ENCODE measurements at places on chromosomes 1 and 21.

DNA sequence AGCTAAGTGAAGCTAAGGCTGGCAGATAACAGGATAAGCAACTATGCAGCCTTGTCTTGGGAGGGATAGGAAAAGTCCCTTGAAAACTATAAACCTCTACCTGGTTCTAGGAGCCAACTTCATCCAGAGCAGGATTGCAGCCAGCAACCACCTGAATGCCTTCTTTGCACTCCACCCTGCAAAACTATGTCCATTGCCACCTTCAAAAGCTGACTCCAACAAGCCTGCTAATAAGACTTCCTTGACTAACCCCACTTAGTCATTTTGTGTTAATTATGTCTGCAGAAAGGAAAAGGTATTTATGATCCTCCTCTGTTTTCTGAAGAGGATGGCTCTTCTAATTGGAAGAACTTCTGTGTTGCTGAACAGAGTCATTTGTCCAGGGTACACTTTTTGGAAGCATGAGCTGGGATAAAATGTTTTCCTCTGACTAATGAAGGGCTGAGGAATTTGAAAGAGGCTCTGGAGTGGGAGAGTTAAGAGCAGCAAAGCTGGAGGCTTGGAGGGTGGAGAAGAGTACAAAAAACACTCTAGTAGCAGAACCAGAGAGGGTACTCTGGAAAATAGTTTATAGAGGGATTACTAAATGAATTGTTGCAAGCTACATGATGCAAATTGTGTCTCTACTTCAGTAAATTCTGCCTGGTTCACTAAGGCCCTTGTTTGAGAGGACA is 9.6 kb upstream of the RIMKLA start:
- DNase-seq: no peak

DNA sequence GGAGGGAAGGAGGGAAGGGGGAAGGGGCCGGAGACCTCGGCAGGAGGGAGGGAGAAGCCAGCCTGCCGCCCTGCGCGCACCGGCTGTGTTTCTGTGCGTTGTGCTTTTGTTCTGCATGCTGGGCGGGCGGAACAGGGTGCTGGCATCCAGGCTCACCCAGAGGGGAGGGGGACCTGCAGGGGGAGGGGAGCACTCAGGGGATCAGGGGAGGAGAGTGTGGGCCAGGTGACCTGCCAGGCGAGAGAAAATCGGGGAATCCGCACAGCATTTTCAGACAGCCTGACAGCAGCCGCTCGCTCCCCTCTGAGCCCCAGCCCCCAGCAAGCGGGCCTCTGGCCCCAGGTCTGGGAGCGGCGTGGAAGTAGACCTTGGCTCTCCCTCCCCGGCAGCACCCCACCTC is 54.7 kb downstream of the RIPK4 start:
- DNase-seq: no peak

DNA sequence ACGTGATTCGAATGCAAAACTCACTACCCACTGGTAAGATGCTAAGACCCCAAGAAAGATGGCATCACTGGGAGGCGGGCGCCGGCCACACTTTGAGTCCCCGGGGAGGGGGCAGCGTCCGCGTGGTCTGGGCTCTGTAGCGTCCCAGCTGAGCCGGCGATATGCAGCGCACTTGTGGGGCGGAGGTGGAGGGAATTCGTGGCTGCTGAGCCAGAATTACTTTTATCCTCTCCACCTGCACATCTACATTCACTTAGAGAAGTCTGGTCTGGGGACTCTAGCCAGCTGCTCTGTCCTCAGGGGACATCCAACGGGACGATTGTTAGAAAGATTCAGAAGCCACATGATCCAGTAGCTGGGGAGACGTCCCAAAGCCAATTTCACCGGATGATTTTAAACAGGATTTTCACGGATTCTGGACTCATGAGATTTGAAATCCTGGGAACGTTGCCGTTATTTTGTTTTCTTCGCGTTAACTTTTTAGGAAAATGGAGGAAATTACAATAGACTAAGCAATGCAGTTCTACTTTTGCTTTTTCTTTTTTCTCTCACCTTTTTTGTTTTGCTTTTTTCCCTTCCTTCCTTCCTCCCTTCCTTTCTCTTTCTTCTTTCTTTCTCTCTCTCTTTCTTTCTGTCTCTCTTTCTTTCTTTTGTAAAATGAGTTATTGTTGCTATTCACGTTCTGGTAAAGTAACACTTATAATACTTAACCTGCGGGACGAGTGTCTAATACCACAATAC is 1.3 kb downstream of the JAM2 start:
- no peak for DNase-seq

DNA sequence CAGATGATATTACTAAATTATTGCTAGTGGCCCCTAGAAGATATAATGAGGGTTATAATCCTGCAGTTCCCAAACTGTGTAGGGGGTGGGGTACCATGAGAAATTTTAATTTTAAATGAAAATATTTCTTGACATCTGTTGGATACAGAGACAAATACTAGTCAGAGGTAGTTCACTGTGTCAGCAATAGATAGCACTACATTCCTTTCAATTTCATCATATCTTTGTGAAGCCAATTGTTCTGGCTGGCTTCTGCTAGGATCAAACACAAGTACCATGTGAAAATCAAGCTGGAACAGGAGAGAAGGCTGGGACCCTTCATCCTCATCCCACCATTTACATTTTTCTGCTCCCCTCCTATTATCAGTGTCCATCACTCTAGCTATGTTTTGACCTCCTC is 208.1 kb downstream of the USH2A start:
- no peak for DNase-seq

DNA sequence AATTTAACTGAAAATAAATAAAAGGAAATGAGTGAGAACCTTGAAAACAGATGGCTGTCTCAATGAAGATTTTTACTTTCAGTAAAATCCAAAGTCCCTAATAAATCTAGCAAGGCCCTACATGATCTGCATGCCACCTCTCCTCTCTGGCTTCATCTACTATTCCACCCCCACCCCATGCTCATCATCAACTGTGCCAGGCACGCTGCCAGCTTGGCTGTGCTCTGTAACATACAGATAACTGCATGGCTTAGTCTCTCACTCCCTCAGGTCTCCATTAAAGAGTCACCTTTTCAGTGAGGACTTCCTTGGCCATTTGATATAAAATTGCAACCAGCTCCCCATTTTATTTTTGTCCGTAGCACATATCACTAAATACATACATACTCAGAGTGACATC is 26.7 kb downstream of the RGSL1 start:
- DNase-seq: no peak

GRCh38 chr1:78715181-78715661 is 65.6 kb downstream of the IFI44 start:
- no peak for DNase-seq

GRCh38 chr1:66217021-66217420 is 316.9 kb upstream of the SGIP1 start:
- no peak for DNase-seq

DNA sequence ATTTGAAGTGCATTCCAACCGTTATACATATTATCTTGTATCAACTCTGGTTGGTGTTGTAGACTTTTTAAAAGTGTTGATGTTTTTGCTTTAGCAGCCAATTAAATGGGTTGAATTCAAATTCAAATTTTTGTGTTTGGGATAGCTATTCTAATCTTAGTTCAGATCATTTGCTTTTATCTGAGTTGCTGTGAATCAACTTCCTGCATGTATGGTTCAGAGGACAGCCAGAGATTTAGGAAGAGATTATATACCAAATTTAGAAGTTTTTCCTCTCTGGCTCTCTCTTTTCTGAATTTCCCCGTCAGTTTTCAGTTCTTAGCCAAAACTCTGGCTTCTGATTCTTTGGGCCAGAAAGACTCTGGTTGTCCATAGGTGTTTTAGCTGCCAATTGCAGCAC is 415.5 kb downstream of the NUF2 start:
- DNase-seq: no peak

GRCh38 chr1:20191266-20191825 is 5.0 kb upstream of the PLA2G2C start:
- DNase-seq: no peak

- no peak for DNase-seq
These were observed 19.6 kb downstream of the PARS2 start for GRCh38 chr1:54744696-54745095.

DNA sequence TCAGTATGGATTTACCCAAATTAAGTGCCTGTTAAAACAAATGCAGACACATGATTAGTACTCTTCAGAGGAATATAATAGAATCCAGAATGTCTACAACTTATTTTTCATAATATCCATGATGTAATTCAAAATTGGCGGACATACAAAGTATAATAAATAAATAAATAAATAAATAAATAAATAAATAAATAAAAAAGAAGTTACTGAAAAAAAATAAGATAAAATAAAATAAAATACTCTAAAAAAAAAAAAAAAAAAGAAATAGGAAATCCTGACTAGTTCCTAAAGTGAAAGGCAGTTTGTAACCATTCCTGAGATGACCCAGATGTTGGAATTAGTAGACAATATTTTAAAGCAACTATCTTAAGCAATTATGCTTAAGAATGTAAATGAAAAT is 219.0 kb upstream of the SPAG17 start:
- DNase-seq: no peak

DNA sequence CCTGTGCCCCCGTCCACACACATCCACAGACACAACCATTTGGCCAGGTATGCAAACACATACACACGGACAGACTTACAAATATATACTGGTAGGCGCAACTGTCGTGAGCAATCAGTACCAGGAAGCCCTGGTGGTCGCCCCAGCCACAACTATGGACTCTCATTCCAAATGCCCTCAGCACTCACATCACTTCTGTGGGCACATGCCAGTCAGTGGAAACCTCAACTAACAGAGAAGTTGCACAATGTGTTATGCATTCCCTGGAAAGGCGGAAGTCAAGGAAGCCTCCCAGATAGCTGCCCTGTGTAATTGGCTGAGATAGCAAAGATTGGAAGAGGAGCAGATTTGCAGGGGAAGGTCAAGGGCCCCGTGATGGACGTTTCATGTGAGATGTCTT is 1.4 kb upstream of the HEYL start:
- DNase-seq: no peak

- no peak for DNase-seq
These were observed 22.0 kb downstream of the GFI1 start for GRCh38 chr1:92464588-92465255.

DNA sequence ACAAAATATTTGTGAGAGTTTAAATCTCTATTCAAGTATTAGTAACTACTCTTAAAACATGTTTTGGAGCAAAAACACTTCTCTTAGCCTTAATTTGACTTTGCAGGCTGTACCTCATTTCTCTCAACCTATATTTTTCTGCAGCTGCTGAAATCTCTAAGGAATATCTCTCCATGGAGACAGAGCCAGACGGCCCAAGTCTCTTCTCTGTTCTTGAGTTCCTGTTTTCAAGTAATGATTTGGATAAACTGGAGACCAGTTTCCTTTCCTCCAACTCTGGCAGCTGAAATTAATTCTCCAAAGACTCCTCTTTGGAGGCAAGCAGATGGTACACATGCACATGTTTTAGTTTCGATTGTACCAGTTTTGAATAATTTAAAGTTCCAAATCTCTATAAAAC is 659.7 kb upstream of the NEGR1 start:
- DNase-seq: no peak

GRCh38 chr1:206909161-206909882 is 12.1 kb downstream of the IL24 start:
- DNase-seq: no peak

DNA sequence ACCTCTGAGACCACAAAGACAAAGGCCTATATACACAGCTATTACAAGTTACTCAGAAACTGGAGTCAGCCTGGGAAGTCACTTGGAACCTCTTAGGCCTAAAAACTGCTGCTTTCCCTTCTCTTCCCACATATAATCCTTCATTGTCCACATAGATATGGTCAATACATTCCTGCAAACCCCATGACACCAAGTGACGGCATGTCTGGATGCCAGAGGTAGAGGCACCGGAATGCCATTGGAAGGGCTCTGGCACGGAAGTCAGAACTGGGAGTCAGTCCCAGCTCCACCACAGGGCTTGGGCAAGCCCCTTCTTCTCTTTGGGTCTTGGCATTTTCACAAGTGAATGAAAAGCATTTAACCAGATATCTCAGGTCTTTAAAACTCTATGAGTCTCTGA is 204.7 kb downstream of the MATN1 start:
- DNase-seq: no peak

DNA sequence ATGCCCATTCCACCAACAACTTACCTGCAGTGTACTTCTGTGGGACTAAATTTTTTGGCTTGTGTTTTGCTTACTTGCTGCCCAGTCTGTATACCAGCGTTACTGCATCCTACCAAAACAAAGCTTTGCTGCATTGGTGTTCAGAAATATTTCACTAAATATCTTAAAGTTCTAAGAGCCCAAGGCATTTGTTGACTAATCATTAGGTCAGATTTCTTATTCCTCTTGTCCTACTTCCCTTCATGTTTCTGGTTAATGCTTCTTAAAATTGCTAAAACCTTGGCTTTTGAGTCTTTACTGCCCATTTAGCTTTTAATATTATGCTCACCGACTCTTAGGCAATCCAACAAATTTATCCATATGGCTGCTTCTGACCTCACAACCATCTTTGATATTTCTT is 161.8 kb downstream of the DPYD start:
- DNase-seq: no peak

GRCh38 chr1:43779266-43779665 is 71.9 kb downstream of the ST3GAL3 start:
- no peak for DNase-seq

DNA sequence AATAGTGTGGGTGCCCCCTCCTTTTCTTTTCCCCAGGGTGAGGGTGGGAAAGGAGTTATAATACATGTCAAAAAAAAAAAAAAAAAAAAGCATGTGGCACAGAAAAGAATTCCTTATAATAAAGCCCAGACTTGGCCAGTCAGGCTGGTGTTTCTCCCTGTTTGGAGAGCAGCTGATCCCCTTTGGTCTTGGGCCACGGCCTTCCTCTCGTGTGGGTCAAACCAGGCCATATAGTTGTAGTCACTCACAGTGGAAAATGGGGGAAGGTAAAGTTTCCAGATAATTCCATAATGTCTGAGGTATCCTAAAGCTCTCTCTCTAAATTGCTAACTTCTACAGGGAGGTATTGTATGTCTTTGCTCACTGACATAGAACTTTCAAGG is 22.0 kb downstream of the CLIC6 start:
- DNase-seq: no peak

DNA sequence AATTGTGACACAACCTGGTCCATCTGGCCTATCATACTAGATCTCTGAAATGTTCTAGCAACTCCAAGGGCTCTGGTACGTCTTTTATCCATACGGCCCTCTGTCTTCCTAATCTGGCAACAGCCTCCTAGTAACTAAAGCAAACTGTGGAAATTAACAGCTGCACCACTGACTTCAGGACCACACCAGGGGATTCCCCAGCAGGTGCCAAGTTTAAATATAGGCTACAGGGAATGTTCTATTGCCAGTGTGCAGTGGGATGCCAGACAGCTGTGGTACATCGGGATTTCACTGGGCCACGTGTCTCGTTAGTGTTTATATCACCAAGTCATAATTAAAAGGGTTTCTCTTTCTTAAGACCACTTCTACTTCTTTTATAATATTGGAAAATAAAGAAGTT is 94.3 kb downstream of the RGS2 start:
- no peak for DNase-seq

GRCh38 chr1:1290238-1290731 is 10.0 kb downstream of the SCNN1D start:
- DNase-seq: no peak
